ENCODE measurements at places on chromosomes 3 and 15.

DNA sequence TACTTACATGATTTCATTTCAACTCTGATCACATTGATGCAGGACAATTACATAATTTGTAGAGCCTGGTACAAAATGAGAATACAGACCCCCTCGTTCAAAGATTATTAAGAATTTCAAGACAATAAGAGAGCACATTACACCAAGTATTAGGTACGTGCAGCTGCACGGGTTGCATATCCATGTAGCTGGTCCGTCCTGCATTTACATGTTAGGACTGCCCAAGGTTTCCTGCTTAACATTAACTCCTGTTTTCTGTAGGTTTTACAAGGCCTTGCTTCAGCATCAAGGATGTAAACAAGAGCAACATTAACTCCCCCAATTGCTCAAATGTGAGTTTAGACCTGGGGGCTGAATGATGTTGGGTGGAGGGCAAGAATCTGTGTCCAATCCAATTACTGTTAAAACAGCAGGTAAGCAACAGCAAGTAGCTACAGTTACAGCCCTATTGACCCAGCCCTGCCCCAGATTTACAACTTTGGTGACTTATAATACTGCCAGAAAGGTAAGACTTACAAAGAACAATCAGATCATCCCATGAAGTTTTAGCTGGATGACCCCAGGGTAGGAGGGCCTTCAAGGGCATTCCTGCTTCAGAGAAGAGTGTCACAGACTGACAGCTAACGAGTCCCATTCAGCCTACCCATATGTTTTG lies 127.4 kb upstream of the PPP2R3A start:
- no peak for DNase-seq

DNA sequence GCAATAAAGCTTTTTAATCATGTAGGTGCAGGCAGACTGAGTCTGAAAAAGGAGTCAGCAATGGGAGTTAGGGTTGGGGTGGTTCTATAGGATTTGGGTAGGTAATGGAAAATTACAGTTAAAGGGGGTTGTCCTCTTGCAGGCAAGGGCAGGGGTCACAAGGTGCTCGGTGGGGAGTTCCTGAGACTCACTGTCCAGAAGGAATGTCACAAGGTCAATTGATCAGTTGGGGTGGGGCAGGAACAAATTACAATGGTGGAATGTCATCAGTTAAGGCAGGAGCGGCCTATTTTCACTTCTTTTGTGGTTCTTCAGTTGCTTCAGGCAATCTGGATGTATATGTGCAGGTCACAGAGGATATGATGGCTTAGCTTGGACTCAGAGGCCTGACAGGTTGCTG lies 13.9 kb downstream of the CCR5AS start:
- DNase-seq: no peak

DNA sequence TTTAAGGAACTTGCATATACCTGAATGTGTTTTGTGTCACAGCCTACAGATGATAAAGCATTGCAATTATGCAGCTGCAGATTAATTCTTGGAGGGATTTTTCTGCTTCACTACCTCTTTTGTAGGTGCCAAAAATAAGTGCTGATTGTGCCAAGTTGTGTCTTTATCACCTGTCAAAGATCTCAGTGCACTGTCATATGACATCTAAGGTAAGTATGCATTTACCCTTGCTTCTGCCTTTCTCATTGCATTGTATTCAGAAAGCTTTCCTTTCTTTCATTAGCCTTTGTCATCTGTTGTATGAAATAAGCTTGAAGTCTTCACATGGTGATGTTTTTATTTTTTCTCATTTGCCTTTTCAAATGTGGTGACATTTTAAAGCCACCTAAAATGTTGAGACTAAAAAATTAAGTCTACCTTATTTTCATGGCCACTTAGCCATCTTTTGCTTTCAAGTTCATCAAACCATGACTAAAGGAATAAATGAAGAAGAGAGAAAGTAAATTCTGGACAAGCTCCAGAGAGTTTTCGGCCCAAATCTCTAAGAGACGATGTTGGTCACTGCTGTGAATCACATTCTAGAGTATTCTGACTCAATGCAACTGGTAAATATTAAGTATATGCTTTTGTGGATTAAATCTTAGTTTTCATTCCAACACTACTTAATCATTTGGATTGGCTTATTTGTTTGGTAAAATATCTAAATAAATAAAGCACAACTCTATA lies 381.8 kb upstream of the EPHA3 start:
- DNase-seq: no peak

GRCh38 chr3:119562307-119562961 lies 3.0 kb upstream of the CD80 start:
- peak; percentile 32 for DNase-seq

GRCh38 chr15:70589221-70589620 lies 174.1 kb downstream of the UACA start:
- DNase-seq: no peak

GRCh38 chr3:160225176-160226025 lies at the start of gene C3orf80:
TSS of gene C3orf80 (plus strand) at chr3:160225422. CDS start at chr3:160225636, 214 bp downstream.
- DNase-seq: peak; percentile 50

GRCh38 chr3:100606894-100607512 lies 2.4 kb upstream of the ADGRG7 start:
- no peak for DNase-seq

DNA sequence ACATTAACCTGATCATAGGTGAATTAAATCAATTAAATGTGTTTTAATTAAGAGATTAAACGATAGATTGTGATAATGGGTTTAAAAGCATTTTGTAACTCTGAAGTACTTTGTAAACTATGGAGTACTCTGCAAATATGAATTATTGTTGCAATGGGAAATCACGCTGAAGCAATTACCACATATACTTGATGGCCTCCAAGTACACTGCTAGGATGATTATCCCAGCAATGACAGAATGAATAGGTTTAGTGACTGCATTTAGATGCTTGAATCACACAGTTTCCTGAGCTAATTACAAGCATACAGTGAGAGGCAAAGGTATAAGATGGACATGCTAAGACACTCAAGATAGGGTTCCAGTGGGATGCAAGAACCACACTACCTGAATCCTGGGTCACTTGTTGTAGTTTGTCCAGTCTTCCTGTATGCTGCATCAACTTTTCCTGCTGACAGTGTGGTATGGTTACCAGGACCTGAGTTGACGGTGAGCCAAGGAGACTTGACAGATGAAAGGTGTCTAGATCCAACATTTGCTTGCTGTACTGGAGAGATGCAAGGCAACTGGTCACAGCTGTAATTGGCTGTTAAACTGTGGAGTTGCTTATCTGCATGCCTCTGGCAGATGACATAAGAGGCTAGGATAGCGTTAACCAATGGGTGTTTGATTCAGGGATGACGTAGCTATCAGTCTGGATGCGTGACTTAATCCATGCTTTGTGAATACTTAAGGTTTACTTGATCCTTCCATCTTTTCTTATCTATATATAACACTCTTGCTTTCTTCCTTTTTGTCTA lies 38.0 kb downstream of the RNF13 start:
- DNase-seq: no peak

DNA sequence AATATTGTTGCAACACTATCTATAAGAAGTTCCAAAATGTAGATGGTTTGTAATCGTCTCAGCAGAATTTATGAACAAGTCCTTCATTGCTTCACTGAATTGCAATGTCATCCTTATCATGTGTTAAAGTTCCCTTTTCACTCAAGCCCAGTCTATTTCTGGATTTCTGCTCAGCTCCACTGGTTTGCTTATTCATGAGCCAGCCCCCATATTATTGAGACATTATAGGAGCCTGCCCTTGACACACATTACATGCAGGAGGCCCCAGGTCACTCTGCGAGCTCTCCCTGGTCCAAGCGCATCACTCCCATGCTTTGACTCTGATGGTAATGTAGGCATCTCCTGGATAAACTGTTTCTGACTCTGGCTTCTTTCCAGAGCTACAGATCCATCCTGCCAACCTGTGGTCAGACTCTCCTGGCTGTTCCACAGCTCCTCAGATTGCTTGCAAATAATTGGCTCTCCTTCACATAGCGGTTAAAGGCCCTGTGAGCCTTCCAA lies 56.9 kb downstream of the ABTB1 start:
- no peak for DNase-seq

- no peak for DNase-seq
Measured at GRCh38 chr15:40366457-40367370, 8.7 kb downstream of the DISP2 start.

DNA sequence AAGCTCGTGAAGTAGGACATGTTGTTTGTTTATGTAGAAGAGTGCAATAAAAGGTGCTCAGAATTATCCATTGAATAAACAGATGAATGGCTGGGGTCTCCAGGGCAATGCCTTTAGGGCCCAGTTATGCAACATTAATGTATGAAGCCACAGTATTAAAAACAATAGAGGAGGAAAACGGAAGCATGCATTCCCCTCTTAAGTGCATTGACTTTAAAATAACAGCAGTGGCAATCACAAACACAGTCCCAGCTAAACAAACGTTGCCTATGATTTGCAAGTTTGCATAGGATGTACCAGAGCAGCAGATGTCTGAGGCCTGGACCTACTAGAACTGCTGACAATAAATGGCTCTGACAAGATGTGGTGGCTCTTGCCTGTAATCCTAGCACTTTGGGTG lies 60.6 kb upstream of the GCNT3 start:
- DNase-seq: no peak

DNA sequence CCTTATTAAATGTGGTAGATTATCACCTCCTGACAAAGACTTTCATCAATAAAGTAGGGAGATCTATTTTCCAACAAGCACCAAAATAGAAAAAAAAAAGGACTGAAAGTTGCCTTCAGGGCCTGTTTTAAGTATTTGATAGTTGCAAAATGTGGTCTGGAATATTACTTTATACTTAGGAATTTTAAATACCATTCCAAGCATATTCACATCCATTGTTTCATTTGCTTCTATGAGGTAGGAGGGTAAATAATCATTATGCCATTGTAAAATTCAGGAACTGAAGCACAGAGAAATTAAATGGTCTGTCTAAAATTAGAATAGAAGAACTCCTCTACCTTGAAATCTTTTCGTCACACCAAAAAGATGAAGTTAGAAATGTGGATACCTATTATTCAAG lies 110.0 kb downstream of the TMCC1 start:
- no peak for DNase-seq

DNA sequence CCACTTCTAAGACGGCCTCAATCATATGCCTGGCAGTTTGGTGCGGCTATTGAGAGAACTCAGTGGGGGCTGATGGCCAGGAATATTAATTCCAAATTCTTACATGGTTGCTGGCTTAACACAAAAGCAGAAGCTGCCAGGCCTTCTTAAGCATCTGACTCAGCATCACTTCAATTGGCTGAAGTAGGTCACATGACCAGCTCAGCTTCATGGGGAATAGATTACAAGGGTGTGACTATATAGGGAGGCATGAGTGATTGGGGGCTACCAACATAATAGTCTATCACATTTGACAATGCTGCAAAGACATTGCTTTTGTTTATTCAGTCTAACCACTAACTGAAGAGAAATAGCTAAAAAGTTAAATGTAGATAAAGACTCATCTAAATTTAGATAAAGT lies 101.6 kb upstream of the ANKRD28 start:
- DNase-seq: no peak

DNA sequence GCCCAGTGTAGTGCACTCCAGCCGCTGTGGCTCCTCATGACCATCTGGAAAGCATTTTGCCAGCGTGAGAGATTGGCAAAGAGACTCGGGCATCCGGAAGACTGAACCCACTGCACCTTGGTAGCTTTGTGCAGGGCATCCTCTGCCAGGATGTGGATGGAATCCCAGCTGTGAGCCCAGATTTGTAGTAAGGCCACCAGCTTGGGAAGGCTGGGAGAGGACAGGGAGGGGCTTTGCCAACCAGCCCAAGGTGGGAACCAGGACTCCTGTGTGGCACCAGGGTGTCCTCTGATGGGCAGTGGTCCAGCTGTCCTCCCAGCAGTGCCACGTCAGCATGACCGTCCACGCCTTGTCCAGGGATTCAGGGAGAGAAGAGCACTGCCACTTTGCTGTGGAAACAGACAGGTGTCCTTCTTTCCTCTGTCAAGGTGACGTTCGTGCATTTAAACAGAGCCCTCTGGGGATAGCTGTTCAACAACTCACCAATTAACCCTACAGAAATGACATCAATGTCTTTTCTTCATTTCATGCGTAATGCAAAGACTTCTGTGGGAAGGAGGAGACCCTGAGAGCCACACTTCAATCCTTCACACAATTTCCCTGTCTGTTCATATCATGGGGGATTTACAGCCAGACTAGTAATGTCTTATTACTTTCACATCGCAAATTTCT lies 19.1 kb downstream of the KLF15 start:
- peak; percentile 10 for DNase-seq

- DNase-seq: no peak
Measured at GRCh38 chr3:129230311-129231019, 18.9 kb upstream of the COPG1 start.

- no peak for DNase-seq
Measured at GRCh38 chr3:26472345-26472744, 150.2 kb upstream of the LRRC3B start.

- peak; percentile 66 for DNase-seq
Measured at GRCh38 chr3:16177962-16178627, 3.6 kb downstream of the GALNT15 start.

- no peak for DNase-seq
Measured at GRCh38 chr3:10389995-10390394, 69.1 kb upstream of the SEC13 start.

DNA sequence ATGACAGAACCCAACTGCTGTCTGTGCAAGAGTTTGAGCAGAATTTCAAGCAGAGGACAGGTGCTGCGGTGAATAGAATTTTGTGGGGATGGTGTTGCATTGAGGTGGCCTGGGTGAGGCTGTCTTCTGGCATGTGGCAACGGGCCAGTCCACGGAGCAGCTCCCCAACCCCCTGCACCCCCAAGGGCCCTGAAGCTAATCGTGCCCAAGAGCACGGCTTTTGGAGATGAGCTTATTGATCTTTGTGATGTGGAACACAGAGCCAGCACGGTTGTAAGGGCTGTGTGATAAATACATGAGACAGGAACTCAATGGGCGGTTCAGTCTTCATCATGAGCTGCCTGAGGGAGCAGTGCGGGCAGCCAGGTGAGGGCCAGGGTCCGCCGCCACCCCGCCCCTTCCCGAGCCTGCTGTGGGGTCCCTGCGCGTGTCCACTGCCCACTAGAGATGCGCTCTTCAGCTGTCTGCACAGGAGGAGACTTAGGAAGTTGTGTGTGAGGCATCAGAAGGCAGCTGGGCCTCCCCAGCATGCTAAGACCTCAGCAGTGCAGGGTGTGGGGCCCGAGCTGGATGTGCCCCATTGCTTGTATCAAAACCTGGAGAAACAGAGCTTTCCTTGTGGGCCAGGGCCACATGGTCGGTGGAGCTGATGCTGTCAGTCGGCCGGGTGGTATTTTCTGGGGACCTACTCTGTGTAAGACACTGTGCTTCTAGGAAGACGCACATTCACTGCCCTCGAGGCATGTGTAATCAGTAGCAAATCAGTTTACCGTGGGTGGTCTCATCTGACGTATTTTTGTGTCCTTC lies 90.5 kb downstream of the CHRNA7 start:
- DNase-seq: no peak

- DNase-seq: no peak
Measured at GRCh38 chr3:87186608-87187159, 40.4 kb upstream of the CHMP2B start.

- DNase-seq: no peak
Measured at GRCh38 chr15:77538027-77538451, 94.7 kb downstream of the LINGO1 start.

Data from activated T-cell treated with anti-CD3 and anti-CD28 coated beads, Interleukin-2, amount 50 U/mL, for 1 hour (primary cell).